T-helper 2 cell (primary cell): ENCODE measurements at places on chromosomes 2 and 18.

DNA sequence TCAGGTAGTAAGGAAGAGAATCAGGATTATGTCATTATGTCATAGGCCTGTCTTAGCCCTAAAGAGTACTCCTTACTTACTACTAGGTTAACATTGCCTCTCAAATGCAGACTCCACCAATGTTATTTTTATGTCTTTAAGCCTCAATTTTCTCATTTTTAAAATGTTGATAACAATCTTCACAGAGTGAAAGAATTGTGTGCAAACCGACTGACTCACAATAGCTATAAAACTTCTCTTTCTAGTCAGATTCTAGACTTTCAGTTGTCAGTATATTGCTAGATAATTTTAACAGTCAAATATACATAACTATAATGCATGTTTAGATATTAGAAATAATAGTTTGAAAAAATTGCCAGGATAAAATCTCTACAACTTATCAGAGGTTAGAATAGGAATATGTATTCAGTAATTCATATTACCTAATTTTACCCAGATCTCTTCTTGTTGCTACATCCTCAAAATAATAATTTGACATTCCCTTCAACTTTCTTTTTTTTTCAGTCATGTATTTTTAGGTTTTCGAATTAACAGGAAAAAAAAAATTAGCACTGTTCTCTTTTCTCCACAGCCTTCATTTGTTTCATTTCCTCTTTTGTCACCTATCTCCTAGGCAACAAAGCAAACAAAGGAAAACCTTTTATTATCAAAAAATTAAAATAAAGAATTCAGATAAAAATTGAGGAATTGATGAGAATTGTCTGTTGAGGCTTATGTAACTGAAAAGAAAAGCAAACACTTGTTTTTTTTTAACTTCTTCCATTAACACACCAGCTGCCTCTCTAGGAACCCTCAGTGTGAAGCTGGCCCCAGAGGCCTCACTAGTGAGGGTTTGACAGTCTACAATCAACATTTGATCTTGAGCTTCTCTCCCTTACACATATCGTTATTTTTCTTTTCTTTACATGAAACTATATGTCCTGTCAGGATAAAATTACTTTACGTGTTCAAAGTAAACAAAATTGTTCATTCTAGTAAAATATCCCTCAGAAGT lies 279.0 kb downstream of the CALCRL start:
- DNase-seq = no peak

DNA sequence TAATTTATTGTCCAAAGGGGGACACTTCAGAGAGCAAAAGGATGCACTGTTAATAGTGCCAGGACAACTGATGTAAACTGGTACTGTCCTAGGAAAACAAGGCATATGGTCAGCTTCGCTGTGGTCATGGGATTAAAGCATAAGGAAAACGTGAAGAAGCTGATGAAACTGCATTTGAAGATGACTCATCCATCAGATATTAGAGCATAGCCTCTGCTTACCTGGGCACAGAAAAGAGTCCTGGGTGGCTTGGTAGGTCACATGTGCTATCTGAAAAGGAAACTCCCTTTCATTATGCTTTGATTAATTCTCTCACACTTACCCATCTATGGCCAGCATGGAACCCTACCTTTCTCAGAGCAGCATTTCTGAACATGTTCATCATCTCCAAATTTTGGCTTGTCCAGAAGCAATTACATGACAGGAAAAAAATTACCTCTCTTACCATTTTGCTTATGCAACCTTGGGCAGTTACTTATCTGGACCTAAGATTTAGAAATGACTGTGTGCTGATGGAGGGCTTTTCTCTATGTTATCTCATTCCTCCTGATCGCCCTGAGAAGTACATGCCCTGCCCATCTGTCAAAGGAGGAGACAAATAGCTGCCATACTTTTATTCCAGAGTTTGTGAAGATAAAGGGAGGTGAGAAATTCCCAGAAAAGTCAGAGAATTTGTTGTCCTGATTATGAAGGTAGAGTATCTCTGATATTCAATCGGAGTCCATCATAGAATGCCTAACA lies 275.3 kb upstream of the SLC14A2 start:
- no peak for DNase-seq

DNA sequence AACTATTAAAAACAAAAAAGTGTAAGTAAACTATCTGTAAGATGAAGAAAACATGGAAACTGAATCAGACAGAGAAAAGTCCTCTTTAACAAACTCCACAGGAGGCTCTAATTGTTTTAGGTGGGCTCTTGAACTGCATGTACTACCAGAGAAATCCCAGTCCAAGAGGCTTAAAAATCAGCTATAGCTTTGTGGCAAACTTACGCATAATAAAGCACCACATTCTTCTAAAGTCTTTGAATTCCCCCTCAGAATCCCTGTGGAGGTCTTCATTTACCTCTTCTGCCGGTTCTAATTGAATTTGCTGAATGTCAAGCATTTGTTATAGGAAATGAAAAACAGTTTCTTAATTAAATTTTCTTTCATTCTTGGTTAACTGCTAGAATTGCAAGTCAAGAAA lies 40.8 kb downstream of the CHN1 start:
- no peak for DNase-seq

DNA sequence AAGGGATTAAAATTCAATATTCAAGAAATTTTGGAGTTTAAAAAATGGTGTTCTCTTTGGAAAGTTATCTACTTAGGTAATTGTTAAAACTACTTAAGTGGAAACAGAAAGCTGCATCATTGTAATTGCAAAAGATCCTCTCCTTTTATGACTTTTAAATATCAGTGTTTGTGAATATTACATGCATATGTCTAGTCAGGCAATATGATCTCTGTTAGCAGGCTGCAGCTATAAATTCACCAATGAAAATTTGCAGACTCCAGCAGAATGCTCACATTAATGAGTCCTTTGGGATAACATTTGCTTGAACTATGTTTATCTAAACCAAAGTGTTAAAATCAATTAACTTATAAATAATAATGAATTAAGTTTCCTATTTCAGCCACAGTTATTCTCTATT lies 59.2 kb upstream of the CSRNP3 start:
- DNase-seq = no peak

GRCh38 chr2:176961775-176962619 lies 250.6 kb upstream of the HNRNPA3 start:
- no peak for DNase-seq

GRCh38 chr18:68041327-68041726 lies 524.8 kb upstream of the DSEL start:
- no peak for DNase-seq

GRCh38 chr18:80009661-80010550 lies 21.5 kb upstream of the TXNL4A start:
- no peak for DNase-seq
